Renal cortex interstitium (tissue), 15 donors: ENCODE measurements at places on chromosomes 6 and 20. TPM values are rescaled to one million over a fixed set of nuclear protein-coding genes. Genes with fewer than 3 reads are reported as not detected.

DNA sequence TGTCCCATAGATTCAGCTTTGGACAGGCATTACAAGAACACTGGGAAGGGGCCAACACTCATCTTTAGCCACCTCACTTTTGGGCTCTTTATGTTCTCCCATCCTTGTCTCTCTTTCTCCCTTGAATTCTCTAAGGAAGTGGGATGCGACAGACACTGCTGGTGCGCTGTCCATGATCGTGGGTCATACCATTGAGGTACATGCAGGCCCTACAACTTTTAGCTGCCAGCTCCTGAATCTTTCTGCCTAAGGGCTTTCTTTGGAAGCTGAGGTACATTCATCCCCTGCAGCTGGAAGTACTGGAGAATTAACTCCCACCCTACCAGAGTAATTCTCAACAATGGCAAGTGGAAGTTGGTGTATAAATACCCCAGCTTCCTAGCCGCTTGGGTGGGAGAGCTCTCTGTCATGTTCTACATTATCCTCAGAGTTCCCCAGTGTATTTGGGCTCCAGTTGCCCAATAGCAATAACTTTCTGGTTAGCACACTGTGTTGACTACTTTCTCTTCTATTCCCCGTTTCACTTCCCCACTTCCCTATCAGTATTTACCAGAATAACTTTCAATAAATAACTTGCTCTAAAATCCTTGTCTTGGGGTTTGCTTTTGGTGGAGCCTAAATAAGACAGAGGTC is 309.4 kb upstream of the RNF24 start:
- DNase-seq = no peak

GRCh38 chr6:25755483-25755882 is 941 bp downstream of the SLC17A4 start:
- DNase-seq = no peak

SCRT2 gene
- polyA plus RNA-seq = 0.05 TPM

GRCh38 chr20:63941282-63942081 is 14.7 kb downstream of the UCKL1 start:
- DNase-seq = no peak

GRCh38 chr6:43951756-43952675 is 175.2 kb downstream of the MRPL14 start:
- no peak for DNase-seq

DNA sequence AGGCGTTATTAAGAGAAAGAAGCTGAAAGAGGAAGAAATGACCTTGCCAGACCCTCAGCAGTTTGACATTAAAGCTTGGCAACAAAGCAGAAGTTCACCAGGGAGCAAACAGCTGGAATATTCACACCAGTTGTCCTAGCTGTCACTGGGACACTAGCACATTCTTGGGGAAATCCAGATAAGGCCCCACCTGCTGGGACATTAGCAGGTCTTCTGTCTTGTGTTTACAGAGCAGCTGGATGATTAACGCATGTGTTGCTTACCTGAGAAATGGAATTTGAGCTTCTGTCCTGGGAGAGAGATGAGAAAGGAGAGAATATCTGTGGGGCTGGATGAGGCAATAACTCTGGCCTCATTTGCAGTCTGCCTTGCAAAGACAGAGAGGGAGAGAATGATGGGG is 137.6 kb upstream of the RIN2 start:
- DNase-seq = no peak

DNA sequence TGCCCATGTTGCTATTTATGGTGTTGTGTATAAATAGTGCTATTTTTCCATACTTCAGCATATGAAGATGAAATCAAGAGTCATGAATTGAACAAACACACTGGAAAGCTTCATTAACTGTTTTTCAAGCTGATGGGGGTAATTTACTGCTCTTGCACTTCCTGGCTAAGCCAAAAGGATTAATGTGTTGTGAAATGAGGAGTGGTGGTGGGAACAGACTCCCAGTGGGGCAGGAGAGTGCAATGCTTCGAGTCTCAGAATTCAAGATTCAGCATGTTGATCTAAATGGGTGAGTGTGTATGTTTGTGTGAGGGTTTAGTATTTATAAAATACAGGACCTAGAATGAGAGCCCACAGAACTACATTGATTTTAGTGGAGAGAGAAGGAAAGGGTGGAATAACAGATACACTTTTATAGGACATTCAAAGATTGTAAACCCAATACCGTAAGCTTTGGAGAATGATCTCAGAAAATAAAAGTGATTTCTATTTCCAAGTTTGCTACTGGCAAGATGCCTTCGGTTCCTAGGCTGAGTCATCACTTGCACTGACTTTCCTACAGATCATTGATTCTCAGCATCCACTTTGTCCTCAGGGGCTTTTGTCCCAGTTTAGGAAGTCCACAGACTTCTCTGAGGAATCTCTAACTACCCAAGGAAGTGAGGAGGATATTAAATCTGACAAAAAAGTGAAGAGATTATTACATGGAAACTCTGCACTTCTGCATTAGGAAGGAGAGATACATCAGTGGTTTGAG is 303.6 kb downstream of the TRDN start:
- DNase-seq = no peak

GRCh38 chr6:13336553-13336952 is 8.2 kb upstream of the TBC1D7 start:
- DNase-seq = peak; percentile 68

GRCh38 chr20:64241061-64241460 is 14.5 kb upstream of the PCMTD2 start:
- no peak for DNase-seq
